Ecto neural progenitor cell (in vitro differentiated cells): ENCODE measurements at places on chromosomes 4 and X.

DNA sequence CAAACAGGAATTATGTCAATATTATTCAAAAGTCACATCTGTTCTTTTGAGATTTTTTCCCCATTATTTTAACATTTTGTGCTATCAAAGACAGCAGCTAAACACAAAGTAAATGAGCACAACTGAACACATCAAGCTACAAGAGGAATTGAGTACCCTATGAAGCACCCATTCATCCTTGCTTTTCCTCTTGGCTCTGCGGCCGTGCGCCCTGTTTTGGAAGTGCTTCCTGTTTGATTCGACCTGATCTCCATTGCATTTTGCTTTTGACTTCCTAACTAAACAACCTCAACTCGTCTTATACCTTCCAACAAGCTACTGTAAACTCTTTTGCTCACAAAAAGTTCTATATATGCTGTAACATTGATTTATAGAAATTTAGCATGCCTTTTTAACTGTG is 85.0 kb downstream of the SCFD2 start:
- DNase-seq, result no peak

DNA sequence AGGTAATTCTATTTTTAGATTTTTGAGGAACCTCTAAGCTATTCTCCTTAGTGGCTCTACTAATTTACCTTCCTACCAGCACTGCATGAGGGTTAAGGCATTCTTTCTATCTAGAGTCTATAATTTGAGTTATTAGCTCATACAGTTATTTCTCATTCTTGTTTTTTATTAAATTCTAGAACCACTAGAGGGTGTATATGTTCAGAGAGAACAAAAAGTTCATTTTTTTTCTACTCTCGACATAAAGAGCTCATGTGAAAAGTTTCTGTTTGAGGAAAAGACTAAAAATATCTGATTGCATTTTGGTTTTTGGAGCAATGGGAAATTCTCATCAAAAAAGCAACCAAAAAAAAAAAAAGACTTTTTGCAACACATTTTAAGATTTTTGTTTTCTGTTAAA is 57.0 kb upstream of the LRAT start:
- no peak for DNase-seq

DNA sequence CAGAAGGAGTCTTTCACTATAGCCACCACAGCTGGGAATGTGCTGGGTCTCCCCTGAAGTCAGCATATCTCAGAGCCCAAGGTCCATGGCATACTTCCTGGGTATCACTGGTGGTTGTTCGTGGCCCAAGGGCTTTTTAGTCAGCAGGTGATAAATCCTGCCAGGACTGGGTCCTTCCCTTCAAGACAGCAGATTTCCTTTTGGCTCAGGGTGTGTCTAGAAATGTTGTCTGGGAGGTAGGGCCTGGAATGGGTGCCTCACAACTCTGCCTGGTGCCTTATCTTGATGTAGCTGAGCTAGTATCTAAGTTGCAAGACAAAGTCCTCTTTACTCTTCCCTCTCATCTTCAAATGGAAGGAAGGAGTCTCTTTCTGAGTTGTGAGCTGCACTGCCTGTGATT is 102.4 kb upstream of the TMLHE start:
- DNase-seq, result no peak

- DNase-seq, result no peak
Observed at GRCh38 chr4:102151696-102152095, 193.6 kb downstream of the SLC39A8 start.

DNA sequence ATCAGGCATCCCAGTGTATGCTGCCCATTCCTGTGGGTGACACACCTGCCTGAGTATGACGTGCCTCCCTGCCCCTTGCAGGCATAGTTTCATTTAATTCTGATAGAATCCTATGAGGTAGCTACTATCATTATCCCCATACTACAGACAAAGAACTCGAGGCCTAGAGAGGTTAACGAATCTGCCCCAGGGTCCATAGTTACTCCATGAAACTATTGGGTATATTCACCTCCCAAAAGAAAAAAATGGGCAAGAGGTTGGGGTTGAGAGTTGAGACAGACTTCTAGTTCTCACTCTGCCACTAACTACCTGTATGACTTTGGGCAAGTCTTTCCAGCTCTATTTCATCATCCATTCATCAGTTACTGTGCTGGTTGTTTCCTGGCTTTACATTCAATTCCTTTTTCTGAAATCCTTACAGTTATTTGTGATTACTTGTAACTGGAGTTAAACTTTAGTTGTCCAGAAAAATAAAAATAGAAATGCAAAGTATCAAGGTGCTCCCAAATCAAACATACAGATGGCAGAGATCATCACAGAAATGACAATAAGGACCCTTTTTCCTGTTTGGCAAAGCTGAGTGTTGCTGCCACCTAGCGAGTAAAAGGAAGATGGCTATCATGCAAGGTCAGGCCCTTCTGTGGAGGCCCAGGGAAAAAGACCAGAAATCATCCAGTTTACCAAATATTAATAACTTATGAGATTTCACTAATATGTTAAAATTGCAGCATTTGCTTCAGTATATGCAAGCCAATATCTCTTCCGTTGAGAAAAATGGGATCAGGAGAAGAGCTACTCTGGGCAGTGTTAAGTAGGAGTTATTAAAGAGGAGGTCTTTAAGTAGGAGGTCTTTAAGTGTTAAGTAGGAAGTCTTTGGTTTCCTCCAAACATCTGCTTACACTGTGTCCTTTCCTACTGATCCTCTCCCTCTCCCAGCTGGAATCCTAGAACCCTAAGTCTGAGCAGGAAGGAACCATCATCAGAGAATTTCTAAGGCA is 17.1 kb upstream of the MAP7D3 start:
- peak; percentile 46 for DNase-seq

GRCh38 chr4:143771269-143771668 is 70.8 kb upstream of the FREM3 start:
- no peak for DNase-seq

DNA sequence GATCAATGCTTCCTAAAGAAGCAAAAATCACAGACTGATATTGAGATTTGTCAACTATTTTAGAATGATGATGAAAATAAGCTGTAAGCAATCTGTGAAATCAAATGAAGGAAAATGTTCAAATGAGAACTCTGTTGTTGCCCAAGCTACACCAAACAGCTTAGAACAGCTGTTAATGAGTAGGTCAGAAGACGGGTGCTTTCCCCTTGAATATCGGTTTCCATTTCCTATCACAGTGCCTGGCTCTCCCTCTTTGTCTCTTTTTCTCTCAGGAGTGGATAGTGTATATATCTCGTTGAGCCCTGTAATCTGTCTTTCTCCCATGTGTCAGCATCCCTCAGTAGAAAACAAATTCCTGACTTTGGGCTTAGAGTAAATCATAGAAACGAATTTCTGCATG is 1592.9 kb upstream of the TENM3 start:
- DNase-seq, result no peak

- no peak for DNase-seq
Observed at GRCh38 chr4:160836431-160836830, 1327.4 kb downstream of the FSTL5 start.

DNA sequence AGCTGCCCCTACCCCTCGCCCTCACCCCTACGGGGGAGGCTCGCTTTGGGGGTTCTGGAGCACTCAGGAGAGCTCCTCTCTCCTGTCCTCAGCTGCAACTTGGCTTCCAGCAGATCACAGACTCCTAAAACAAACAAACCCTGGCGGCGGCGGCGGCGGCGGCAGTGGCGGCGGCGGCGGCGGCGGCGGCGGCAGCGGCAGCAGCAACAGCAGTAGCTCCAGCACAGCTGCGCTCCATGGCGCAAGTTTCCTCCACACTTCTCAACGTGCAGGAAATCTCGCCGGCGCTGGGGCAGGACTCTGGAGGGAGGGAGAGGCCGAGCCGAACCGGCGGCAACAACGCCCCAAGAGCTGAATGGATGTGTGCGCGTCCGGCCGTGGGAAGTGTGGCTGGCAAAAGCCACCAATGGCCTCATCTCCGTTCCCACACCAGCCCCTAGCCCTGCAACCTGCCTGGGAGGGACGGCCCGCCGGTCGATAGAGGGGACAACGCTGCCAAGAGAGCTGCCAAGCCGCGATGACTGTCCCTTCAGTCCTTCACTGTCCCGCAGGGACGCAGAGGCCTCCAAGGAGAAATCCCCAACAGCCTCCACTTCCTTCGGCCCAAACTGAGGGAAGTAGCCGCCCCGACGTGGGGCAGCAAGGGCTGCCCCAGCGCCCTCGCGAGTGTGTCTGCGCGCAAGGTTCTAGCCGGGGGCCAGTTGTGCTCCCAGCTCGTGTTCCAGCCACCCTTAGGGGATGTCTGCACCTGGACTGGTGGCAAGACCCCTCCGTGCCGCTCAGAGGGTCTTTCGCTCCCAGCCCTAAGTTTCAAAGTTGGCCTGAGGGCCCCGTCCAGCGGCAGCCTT is 775 bp downstream of the SHROOM4 start:
- peak; percentile 62 for DNase-seq

GRCh38 chr4:2249526-2250356 is 7.8 kb upstream of the HAUS3 start:
- no peak for DNase-seq

DNA sequence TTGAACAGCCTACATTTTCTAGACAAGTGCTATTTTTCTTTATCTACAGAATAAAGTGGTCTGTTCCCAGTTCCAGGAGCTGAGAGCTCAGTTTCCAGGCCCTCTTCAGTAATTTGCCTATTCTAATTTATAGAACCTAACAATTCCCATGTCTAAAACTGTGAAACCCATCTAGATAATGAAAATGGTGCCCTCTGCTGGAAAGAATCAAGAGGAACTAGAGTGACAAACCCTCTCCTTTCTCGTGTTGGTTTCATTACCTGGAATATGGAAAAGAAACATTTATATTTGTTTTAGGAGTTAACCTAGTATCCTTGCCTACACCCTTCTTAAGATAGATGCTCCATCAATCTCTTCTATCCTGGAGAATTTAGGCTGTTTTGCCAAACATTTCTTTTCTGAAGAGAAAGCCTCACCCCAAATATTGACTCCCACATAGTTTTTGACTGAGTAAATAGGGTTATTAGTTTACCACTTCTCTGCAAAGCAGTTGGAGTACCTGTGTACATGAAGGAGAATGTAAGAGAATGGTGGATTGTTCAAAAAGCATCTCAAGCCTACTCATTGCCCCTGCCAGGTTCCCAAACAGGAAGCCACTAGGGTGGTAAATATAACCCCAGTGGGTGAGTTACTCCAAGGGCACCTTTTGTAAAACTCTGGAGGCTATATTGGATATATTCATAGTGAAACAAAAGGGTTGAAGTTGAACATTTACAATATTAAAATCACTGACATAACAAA is 121.6 kb downstream of the RASL11B start:
- DNase-seq, result no peak

DNA sequence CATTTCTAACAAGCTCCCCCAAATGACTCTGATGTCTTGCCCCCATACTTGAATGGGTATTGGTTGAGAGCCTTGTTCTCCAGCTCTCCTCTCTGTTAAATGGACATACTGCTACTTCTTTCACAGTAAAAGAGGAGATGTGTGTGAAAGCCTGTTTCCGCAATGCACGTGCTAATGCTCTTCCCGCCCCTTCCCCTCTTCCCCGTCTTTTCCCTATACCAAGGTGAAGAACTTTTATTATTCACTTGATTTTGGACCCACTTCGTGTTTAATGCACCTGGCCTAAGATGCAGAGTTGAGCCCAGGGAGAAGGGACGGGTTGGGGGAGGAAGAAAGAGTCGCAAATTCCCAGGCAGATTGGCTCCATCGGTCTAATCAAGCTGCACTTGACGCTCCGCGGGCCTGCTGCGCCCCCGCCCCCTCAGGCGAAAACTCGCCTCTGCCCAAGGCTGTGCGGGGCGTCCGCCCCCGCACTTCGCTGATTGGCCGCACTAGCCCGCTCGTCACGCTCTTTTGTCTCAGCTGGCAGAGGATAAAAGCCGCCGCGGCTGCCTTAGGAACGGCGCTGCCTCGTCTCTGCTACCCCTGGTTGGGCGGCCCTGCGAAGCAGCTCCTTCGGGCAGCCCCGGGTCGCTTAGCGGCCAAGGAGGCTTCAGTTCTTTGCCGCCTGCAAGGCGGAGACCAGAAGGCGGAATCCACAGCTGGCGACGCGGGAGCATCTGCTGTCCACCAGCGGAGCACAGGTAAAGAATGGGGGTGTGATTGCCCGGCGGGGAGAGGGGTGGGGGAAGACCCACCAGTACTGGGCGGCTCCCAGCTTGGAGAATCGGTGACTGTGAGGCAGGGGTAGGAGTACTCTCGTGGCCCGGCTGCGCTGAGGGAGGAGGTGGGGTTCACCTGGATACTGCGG is at the start of gene ZCCHC12:
TSS of gene ZCCHC12 (plus strand) at position 562 of the 910 bp plus-strand sequence. CDS start 1,421 bp downstream, outside the sequence.
- DNase-seq, result peak; percentile 83

DNA sequence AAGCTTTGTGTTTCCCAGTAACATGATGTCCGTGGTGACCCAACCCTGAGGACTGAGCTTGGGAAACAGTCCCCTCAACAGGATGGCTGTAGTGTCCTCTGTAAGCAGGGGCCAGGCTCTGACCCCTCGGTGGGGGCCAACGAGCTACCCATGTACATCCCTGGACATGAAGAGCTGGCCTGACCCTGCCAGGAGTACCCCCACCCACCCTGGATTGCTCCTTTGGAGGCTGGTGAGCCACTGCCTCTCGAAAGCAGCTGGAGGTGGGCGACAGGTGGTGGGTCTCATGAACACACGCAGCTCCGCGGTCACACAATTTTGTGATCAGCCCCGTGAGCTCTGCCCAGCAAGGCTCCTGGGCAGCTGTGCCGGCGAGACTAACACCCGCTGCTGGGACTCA is 33.5 kb downstream of the NSG1 start:
- DNase-seq, result peak; percentile 34

GRCh38 chrX:103099691-103100090 is 6.7 kb upstream of the NXF3 start:
- no peak for DNase-seq

DNA sequence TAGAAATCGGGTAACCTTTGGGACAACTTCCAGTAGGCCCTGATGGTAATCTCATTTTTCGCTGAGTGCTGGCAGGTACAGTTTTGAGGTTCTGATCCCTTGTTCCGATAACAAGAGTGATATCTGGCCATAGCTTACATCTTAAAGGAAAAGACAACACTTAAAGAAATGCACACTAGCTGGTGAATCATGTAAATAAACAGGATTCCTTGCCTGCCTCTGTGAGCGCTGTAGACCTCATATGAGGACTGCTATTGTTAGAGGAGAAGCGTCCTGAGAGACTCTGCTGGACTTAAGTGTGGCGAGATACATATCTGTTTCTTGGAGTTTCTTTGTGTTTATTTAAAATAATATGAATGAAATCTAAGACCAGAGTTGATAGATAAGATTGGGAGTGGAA is 149.3 kb upstream of the SLC4A4 start:
- no peak for DNase-seq

- DNase-seq, result no peak
Observed at GRCh38 chr4:144611850-144612249, 34.1 kb upstream of the HHIP start.
